GM04503 (cell line): ENCODE measurements at places on chromosomes 2 and 18.

GRCh38 chr2:71743995-71744675 is 290.8 kb downstream of the DYSF start:
- DNase-seq = no peak

- no peak for DNase-seq
Observed at GRCh38 chr2:39483534-39483933, 46.4 kb upstream of the MAP4K3 start.

DNA sequence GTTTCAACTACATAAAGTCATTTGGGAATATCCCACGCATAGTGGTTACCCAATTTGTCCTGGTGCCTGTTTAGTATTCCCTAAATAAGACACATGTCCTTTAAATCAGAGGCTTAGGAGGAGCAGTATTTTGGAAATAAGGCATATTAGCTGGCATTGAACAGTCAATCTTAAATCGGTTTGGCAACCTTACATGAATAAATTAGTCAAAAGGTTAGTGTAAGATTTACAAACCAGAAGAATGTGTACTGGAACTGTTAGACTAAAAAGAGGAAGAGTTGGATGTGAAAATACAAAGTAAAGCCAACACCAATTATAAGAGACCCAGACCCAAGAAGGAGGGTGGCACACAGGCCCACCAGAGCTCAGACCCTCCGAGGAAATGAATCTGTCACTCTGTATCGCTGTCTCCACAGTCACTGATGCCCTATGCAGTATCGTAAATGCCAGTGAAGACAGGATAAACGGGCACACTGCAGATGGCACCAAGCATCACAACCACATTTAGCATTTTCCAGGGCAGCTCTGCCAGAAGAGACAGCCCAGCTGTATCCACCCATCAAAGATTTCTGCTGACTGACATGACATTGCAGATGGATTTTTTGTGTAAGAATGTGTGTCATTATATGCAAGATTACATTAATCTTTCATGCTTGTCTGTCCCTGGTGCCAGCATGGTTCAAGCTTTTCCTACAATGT is 90.4 kb downstream of the CERKL start:
- DNase-seq = no peak

- DNase-seq = no peak
Observed at GRCh38 chr2:217800433-217801114, 202.2 kb downstream of the TNS1 start.

- no peak for DNase-seq
Observed at GRCh38 chr2:26533661-26534060, 55.7 kb upstream of the OTOF start.

GRCh38 chr2:143522699-143523098 is 393.5 kb downstream of the ARHGAP15 start:
- DNase-seq = no peak

DNA sequence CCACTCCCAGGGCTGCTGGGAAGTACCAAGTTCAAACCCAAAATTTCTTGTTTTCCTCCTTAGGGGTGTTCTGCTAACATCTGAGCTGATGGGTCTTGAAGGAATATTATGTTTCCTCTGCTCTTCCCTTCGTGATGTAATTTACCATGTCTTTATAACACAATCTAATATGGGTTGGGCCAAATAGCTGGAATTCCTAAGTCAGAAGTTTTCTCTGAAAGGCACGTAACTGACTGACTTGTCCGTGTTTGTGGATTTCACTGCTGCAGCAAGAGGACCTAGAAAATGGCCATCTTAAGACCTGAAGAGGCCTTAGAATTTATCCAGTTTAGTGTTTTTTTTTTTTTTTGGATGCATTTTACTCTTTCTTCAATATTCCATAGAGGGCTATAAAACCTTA is 256.7 kb downstream of the DCDC2C start:
- no peak for DNase-seq

GRCh38 chr2:10028407-10028987 is 14.9 kb upstream of the KLF11 start:
- DNase-seq = no peak

GRCh38 chr18:63949068-63949737 is at the start of gene HMSD:
Gene HMSD (plus strand): TSS chr18:63949301. CDS start chr18:63953456, 4,155 bp downstream.
- no peak for DNase-seq

GRCh38 chr2:157923598-157924217 is 47.6 kb upstream of the ACVR1 start:
- DNase-seq = no peak

DNA sequence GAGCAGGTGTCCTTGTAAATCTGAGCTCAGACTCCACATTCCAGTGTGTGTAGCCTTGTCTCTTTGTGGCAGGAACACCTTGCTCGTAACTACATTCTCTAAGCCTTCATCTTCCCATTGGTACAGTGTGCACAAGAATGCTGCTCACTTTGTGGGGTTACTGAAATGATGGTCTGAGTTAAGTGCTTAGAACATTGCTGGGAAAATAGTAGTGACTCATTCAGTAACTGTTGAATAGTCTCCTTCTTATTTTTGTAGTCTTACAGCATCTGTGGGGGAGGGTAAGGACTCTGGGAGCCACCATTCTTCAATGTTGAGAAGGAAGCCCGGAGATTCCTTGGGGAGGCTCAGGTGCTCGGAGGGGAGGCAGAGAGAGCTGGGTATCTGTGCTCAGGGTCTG is 236.0 kb upstream of the HDAC4 start:
- DNase-seq = no peak

DNA sequence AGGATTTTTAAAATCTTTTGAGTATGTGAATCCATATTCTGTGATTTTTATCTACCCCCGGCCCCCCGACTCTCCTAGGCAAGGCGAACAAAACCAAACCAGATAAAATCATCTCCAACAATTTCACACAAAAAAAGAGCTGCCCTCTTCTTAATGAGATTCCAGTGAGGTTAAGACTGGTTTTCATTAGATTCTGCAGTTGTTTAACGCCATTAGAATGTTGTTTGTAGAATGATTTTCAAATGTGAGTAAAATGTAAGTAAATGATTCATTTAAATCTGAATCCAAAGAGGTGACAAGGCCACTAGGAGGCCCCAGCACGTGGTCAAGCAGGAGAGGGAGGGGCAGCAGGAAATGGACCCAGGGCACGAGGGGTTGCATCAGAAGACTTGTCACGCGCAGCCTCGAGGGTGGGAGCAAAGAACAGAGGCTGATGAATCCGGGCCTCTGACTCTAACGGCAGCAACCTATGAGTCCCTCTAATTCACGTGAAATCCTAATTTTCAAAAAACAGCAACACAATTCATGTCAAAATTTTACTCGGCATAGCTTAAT is 24.3 kb upstream of the KLHL29 start:
- DNase-seq = no peak

DNA sequence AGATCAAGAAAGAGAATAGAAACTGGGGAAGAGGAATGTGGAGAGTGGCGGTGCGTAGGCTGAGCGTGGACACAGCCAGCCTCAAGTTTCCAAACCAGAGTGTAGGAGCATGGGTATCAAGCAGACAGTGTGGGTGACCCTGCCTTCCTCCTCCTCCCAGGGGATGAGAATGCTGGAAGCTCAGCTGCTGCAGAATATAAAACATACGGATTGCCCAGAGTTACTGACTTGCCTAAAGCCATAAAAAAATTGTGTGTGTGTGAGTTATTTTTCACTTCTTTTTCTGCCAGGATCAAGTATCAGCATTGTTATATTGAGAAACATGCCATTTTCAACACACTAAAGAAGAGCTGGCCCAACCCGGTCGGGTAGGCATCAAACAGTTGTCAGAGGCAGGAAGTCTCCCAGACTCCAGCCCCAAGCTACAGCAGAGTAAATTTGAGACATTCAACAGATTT is 333.3 kb upstream of the ACVR2A start:
- DNase-seq = peak; percentile 1

DNA sequence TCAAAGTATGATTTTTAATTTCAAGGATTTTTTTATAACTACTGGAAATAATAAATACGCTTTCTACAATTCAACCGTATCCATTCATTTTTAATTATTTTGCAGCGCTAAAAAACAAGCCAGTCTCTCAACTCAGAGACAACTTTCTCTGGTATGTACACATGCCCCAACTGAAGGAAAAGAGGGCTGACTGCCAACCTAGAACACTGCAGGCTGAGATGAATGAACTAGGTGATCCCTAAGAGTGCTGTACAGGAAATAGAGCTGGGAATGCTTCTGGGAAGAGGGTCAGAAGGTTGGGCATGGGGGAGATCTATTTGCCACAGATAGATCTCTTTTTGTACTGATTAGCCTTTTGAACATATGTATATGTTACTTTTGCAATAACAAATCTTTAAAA is 460.1 kb downstream of the NR4A2 start:
- DNase-seq = no peak
